DMS 273 treated with DMSO at 0.1 percent for 48 hours (cell line): ENCODE measurements at places on chromosomes 11 and 22.

GRCh38 chr11:76123248-76123647, 83.1 kb downstream of the WNT11 start:
- DNase-seq, result no peak

- DNase-seq, result no peak
Observed at GRCh38 chr11:112620621-112621394, 340.4 kb upstream of the NCAM1 start.

DNA sequence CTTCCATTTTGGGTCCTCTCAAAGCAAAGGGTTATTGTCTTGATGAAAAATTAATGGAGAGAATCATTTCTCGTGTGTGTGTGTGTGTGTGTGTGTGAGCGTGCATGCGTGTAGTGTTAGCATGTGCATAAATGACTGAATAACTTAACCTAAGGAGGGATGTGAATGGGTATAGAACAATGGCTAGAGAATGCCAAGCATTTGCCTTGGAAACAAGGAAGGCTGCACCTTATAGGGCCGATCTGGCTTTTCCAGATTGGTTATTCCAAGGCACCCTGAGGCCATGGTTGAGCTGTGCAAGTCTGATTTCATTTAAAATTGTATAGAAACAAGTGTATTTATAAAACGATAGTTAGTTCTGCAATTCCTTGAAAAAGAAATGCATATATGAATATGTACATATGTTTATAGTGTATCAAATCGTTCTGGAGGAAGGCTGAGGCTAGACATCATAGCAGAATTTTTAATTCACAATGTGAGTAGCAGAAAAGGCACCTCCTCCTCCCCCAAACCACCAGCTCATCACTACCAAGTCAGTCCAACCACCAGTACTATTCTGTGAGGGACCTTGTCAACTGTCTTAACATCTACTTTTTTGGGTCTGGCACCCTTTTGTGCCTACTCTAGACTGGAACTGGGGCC, 322.7 kb upstream of the ISX start:
- no peak for DNase-seq

DNA sequence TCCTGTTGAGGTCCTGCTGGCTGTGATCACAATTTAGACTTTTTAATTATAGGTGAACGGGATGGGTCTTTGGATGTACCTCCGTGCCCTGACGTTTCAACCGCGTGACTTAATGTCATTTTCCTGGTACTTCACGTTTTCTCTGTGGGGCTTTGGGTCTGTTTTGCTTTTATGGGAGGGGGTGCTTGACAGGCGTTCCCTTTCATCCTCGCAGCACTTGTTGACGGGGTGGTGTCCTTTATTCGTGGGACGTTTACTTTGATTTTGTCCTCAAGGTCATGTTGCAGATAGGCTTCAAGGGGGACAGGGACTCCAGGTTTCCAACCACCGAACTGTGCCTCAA, 994 bp downstream of the PPP6R3 start:
- no peak for DNase-seq

DNA sequence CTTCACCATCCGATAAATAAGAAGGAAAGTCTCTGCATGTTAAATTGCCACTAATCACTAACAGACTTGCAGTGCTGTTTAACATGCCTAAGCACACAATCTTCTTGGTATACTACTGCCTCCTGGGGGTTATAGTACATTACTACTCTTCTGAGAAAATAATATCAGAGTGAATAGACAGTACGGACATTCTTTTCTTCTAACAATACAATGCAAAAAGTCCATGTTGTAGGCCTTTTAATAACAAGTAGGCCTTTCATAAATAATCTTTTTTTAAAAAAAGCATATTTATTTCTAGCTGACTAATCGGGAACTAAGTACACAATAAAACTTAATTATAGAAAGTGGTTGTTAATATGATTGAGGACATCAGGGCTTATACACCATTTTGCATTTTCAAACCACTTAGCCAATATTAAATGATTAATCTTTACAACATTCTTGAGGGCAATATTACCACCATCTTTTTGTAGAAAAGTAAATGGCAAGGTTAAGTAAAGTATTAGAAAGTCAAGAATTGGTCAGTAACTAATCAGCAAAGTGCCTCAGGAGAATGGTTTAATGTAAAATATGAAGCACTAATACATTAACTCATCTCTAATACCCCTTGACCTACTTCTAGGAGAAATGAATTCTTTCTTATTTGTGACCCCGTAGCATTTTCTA, 84.7 kb downstream of the TTC28 start:
- DNase-seq, result no peak

DNA sequence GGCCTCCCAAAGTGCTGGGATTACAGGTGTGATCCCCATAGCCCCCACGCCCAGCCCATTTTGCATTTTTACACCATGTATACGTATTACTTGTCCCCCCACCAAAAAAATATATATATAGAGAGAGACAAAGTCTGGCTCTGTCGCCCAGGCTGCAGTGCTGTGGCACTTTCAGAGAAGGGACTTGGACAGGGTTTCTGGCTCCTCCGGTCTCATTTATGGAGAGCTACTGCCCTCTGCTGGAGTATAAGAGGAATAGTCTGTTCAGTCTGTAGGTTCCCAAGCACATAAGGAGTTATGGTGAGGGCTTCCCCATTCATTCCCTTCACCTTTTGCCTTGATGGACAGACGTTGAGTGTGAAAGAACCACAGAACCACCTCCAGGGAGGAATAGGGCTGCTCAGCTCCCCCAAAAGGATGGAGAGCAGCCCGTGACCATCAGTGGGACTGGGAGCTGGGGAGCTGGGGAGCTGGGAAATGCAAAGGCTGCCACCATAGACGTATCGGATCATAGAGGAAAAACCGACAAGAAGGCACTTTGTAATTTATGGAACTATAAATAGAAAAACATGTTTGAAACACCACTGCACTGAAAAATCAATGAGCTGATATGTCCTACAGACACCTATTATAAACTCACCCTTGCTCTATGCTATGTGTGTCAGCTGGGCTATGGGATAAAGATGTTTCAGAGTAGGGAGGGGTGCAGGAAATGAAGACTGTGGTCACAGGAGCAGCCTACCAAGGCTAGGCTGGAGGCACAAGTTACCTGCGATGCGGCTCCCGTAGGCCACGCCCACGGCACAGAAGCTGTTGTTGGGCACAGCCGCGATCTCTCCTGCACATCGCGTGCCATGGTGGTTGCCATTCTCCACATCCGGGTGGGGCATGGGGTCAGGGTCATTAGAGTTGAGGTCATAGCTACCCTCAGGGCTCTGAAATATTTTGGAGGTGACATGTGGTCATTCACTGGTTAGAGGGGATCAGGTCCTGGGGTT, 5.2 kb downstream of the PCSK7 start:
- peak; percentile 33 for DNase-seq

DNA sequence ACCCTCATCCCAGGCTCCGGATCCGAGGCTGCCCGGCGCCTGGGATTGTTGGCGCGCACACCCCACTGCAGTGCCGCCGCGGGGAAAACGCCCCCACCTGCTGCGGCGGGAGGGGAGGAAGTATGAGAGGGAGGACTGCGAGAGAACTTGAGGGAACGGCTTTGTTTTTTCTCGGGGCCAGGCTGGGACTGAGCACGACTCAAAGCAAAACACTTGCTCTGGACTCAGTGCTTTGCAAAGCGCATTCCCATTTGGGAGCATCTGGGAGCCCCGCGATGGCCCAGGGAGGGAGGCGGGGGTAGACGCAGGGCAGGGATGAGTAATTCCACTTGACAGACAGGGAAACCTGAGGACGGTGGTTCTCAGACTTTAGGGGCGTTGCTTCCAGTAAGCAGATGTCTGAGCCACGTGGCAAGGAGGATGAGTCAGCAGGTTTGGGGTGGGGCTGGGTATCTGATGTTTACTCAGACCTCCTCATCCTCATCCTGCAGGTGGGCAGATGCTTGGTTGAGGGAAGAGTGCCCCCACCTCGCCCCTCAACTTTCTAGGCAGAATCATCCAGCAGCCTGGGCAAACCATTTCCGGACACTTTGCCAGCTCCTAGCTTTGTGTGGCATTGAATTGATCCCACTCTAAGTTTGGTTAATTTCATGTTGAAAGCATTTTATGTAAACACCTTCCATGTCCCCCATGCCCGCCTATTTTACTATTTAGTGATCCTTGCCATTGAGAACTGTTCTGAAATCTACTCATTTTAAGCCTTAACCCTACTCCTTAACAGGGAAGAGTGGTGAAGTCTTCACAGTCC, 1.5 kb downstream of the MIAT start:
- DNase-seq, result peak; percentile 84

DNA sequence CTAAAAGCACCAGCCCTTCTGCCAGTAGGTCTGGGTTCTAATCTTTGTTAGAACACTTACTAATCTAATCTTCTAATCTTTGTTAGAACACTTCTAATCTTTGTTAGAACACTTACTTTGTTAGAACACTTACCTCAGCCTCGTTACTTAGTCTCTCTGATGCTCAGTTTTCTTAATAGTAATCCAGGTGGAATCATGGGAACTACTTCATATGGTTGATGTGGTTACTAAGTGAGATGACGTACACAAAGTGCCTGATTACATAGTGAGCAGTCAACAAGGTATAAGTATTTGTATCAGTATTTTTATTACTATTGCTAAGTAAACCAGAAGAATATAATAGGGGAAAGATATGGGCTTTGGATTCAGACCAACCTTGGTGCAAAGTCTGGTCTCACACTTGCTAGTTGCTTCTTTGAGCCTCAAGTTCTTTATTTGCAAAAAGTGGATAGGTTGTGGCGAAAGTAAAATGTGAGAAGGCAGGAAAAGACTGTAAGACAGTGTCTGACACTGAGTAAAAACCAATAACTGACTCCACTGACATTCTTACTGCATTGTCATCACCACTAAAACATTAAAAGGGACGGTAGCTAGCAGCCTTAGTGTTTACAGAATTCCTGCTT, 83.7 kb downstream of the TRAF6 start:
- DNase-seq, result no peak

DNA sequence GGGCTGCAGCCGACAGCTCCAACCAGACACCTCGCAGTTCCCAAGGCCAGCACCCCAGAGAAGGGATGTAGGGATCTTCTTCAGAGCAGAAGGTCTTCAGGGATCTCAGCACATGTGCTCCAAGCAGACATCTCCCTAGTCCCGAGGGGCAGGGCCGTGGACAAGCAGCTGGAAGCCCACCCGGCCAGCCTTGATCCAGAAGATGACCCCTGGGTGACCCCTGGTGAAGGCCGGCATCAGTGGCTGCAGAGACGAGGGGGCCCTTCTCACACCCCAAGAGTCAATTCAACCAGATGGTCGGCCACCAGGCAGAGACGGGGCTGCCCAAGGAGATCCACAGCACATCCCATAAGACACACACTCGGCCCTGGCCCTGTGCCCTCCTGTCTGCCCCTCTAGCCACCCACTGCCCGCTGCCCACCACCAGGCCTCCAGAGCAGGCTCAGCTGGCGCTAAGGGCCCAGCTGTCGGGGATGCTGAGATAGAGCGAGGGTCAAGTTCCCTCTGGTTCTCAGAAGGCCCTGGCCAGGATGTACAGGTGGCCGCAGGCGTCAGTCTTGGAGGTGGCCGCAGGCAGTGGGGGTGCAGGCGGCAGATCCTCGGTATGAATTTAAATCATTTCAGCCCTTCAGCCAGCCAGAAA, 168.3 kb downstream of the BRD1 start:
- DNase-seq, result no peak

DNA sequence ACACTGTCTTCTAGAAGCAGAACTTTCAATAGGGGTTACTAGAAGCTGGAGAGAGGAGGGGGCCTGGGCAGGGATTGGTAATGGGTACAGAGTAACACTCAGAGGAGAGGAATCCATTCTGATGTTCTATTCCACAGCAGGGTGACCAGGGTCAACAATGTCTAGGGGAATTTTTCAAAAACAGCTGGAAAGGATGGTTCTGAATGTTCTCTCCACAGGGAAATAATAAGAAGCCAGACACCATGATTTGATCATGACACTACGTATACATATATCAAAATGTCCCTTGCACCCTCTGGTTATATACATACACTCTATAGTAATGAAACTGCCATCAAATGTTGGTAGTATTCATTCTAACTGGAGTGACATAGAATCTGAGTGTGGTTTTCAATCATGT, 111.2 kb upstream of the TOP3B start:
- no peak for DNase-seq

- DNase-seq, result no peak
Observed at GRCh38 chr22:49867303-49868265, 13.9 kb downstream of the ZBED4 start.

DNA sequence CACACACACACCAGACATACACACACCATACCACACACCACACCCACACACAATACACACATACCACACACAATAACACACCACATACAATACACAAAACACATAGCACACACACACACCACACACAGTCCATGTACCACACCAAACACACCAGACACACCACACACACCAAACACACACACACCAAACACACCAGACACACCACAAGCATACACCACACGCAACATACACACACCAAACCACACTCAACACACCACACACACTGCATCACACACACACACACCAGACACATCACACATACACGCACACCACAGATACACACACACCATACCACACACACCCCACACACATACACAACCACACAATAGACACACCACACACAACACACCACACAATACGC, 54.8 kb downstream of the IGSF9B start:
- no peak for DNase-seq

GRCh38 chr11:118079491-118079890, 2.6 kb downstream of the TMPRSS4 start:
- no peak for DNase-seq

GRCh38 chr22:42830161-42830560, 26.9 kb downstream of the ARFGAP3 start:
- no peak for DNase-seq

- DNase-seq, result no peak
Observed at GRCh38 chr22:44307509-44308169, 5.1 kb downstream of the SHISAL1 start.

DNA sequence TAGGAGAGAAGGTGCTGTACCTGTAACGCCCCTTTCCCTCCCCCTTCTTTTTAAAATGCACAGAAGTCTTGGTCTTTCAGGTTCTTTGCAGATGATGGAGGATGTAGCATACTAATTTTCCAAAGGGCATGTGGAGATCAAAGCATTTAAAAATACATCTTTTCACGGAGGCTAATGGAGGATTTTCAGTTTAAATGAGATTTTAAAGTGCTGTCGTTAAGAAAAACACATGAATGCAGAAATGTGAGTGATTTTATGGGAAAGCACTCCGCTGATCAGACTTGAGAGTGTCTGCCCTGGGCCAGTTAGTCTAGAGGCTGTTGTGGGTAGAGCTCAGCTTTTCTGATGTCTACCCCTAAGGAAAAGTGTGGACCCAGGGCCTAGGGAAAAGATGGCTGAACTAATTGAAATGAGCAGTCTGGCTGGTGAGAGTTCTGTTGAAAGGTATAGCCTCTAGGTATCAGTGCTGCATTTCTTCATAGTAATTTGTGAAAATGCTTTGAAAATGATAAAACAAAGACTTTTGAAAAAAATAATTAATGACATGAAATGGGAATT, 2.5 kb downstream of the AMOTL1 start:
- DNase-seq, result no peak

- peak; percentile 71 for DNase-seq
Observed at GRCh38 chr11:19712281-19713195, at the start of gene NAV2. TSS of gene NAV2 (plus strand) at chr11:19712837. CDS start at chr11:19713696, 859 bp downstream.

- no peak for DNase-seq
Observed at GRCh38 chr11:126113963-126114362, 51.3 kb upstream of the CDON start.
